Activated T-cell treated with anti-CD3 and anti-CD28 coated beads, Interleukin-2, amount 50 U/mL, for 72 hours (primary cell): ENCODE measurements at places on chromosomes 4 and X. TPM values are rescaled to one million over a fixed set of nuclear protein-coding genes. Genes with fewer than 3 reads are reported as not detected.
A peak's percentile ranks its signal among the peaks of the same experiment; 100 is the strongest.

- DNase-seq: no peak
- no peaks in the 10 kb centered on the region for H3K4me1 ChIP-seq
- H3K36me3 ChIP-seq: no peaks in the 10 kb centered on the region
Measured at GRCh38 chr4:161238033-161238432, 925.8 kb downstream of the FSTL5 start.

DNA sequence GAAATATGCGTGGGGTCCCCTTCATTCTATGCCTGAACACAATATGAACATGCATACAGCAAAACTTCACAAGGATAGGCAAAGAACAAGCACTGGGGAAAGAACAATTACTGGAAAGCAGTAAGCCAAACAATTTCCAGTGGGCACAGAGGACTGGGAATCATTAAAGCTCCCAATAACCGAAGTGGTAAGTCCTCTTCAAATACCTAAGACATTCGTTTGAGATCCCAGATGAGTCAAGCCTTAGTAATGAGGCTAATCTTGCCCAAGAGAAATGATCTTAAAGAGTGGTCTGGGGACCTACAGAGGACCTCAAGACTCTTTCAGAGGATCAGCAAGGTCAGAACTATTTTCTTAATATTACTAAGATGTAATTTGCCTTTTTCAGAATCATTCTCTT is 28.6 kb downstream of the ANAPC10 start:
- peaks cover 13% of the 10 kb centered on the region for H3K4me1 ChIP-seq
- H3K4me3 ChIP-seq: no peak overlapping the region
- DNase-seq: no peak
- no peak overlapping the region for H3K27ac ChIP-seq
- no peaks in the 10 kb centered on the region for H3K36me3 ChIP-seq
- no peaks in the 10 kb centered on the region for H3K27me3 ChIP-seq

GRCh38 chr4:16196482-16197393 is 29.5 kb downstream of the TAPT1 start:
- peak overlapping the region; percentile 26 for H3K27ac ChIP-seq
- no peak for DNase-seq
- H3K27me3 ChIP-seq: no peaks in the 10 kb centered on the region
- peaks cover 39% of the 10 kb centered on the region for H3K4me1 ChIP-seq
- H3K36me3 ChIP-seq: peaks cover 4% of the 10 kb centered on the region
- H3K4me3 ChIP-seq: peak overlapping the region; percentile 50

GRCh38 chrX:13142891-13143290 is 98.5 kb upstream of the FAM9C start:
- H3K4me3 ChIP-seq: no peak overlapping the region
- peaks cover 6% of the 10 kb centered on the region for H3K27me3 ChIP-seq
- H3K36me3 ChIP-seq: peaks cover 13% of the 10 kb centered on the region
- H3K27ac ChIP-seq: no peak overlapping the region
- H3K4me1 ChIP-seq: peaks cover 4% of the 10 kb centered on the region
- no peak for DNase-seq

- no peak overlapping the region for H3K4me3 ChIP-seq
- H3K27me3 ChIP-seq: peaks cover 25% of the 10 kb centered on the region
- peaks cover 19% of the 10 kb centered on the region for H3K4me1 ChIP-seq
- H3K27ac ChIP-seq: no peak overlapping the region
Measured at GRCh38 chr4:72564184-72564583, 4.8 kb downstream of the ADAMTS3 start.

- no peak for DNase-seq
- peak overlapping the region; percentile 72 for H3K4me3 ChIP-seq
- H3K27me3 ChIP-seq: peaks cover 54% of the 10 kb centered on the region
- H3K27ac ChIP-seq: peak overlapping the region; percentile 63
- no peaks in the 10 kb centered on the region for H3K4me1 ChIP-seq
- peaks cover 3% of the 10 kb centered on the region for H3K36me3 ChIP-seq
Measured at GRCh38 chrX:132677233-132677716, 188.4 kb upstream of the MBNL3 start.

DNA sequence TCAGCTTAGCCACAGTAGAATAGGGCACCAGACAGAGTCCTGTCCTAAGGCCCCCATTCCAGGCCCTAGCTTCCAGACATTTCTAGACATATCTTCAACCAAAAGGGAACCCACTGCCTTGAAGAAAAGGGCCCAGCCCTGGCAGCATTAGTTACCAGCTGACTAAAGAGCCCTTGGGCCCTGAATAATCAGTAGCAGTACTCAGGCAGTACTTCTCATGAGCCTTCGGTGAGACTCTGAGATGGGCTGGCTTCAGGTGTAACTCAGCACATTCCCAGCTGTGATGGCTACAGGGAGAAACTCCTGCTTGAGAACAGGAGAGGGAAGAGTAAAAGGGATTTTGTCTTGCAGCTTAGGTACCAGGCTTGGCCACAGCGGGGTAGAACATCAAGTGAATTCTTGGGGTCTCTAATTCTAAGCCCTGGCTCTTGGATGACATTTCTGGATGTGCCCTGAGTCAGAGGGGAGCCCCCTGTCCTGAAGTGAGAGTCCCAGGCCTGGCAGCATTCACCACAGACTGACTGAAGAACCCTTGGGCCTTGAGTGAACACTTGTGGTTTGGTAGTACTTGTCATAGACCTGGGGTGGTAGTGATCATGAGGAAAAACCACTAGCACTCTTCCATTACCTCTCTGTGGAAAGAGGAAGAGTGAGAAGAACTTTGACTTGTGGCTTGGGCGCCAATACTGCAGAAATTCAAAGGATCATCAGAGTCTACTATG is 170.1 kb downstream of the ATP10D start:
- H3K27ac ChIP-seq: no peak overlapping the region
- DNase-seq: no peak
- H3K27me3 ChIP-seq: peaks cover 3% of the 10 kb centered on the region
- H3K4me3 ChIP-seq: no peak overlapping the region
- no peaks in the 10 kb centered on the region for H3K36me3 ChIP-seq

DNA sequence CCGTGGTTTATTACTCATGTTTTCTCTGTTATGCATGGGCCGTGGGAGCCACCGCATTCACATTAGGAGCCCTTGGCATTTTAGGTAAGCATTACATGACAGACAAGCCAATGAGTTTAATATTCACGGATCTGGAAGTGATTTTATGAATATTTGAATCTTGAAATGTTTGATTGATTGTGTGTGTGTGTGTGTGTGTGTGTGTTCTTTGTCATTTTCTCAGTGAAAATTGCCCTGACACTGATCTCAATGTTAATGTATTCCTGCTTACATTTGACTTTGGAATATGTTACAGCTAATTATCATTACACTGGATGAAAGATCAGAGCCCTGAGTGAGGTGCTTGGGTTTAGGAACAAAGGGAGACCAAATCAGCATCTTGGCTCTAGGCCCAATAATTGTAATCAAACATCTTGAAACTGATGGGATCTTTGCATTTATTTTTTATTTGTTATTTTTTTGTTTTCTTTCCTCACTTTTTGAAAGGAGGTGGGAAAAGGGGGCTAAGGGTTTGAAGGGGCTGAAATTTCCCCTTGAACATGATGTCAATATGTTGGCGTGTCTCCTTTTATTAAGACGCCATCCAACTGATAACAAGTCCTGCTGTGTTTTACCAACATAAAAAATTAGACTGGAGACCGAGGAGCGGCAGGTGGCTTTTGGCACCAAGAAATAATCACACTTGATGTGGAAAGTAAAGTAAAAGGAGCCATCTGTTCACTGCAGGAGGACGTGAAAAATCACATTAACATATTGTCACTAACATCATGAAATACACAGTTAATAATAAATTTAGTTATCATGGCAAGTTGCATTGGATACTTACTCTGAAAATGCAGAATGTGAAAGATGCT is 5.2 kb upstream of the GK2 start:
- H3K36me3 ChIP-seq: no peaks in the 10 kb centered on the region
- H3K4me1 ChIP-seq: no peaks in the 10 kb centered on the region
- no peak overlapping the region for H3K4me3 ChIP-seq
- no peak for DNase-seq

DNA sequence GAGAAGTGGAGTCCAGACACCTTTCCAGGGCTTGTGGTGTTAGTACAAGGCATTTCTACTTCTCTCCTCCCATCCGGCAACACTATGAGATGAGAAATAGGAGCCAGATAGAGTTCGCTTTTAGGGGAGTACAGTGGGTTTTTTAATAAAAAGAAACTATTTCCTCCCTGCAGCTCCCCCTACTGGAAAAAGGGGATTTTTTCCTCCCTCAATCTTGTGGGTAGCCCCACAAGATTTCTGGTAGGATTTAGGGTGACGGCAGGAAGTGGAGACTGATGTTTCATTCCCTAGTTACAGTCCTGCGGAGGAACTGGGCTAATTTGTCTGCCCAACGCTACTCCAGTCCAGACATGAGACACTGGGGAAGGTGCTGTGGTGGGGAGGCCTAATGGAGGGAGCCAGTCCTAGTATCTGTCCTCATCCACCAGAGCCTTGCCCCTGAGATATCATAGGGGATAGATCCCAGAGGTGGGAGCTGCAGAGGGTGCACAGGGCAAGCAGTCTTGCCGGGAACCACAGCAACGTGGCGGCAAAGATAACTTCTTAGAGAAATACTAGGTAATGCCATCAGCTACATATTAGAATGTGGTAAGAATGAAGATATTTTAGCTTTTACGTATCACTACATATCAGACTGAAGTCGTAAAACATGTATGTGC is 45.5 kb upstream of the PRKG2 start:
- H3K36me3 ChIP-seq: no peaks in the 10 kb centered on the region
- no peaks in the 10 kb centered on the region for H3K4me1 ChIP-seq
- H3K27me3 ChIP-seq: no peaks in the 10 kb centered on the region
- DNase-seq: no peak

DNA sequence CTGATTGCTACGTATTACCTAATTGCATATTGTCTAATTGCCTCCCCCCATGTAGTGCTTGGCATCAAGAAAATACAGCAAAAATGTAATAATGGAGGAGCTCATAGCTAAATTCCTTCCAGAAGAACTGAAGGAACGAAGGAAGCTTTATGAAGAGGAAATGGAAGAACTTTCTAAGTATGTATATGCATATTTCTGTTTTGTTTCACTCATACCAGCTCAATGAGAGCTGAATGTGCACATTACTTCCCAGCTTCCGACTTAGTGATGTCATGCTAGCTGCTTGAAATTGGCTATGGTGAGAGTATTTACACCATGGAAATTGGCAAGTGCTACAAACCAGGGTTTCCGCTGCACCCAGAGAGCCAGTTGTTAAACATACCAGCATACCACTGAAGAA is 34.7 kb downstream of the LONRF3 start:
- DNase-seq: no peak
- peaks cover 28% of the 10 kb centered on the region for H3K27me3 ChIP-seq
- no peaks in the 10 kb centered on the region for H3K4me1 ChIP-seq
- H3K4me3 ChIP-seq: no peak overlapping the region
- H3K36me3 ChIP-seq: no peaks in the 10 kb centered on the region

- peaks cover 82% of the 10 kb centered on the region for H3K27me3 ChIP-seq
- H3K36me3 ChIP-seq: peaks cover 4% of the 10 kb centered on the region
- no peak overlapping the region for H3K27ac ChIP-seq
- H3K4me1 ChIP-seq: peaks cover 7% of the 10 kb centered on the region
Measured at GRCh38 chr4:94759767-94760211, 2.0 kb downstream of the BMPR1B start.

DNA sequence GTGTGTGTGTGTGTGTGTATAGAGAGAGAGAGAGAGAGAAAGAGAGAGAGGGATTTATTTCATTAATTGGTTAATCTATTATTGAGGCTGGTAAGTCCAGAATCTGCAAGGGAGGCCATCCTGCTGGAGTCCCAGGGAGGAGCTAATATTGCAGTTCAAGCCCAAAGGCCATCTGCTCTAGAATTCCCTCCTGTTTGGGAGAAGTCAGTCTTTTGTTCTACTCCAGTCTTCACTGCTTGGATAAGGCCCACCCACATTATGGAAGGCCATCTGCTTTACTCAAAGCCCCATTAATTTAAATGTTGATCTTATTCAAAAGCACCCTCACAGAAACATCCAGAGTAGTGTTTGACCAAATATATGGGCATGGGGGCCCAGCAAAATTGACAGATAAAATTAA is 317.5 kb upstream of the RASGEF1B start:
- H3K36me3 ChIP-seq: no peaks in the 10 kb centered on the region
- no peaks in the 10 kb centered on the region for H3K27me3 ChIP-seq
- peaks cover 22% of the 10 kb centered on the region for H3K4me1 ChIP-seq
- no peak for DNase-seq

- H3K27me3 ChIP-seq: no peaks in the 10 kb centered on the region
- H3K36me3 ChIP-seq: no peaks in the 10 kb centered on the region
- H3K27ac ChIP-seq: no peak overlapping the region
- no peaks in the 10 kb centered on the region for H3K4me1 ChIP-seq
Measured at GRCh38 chr4:7146059-7146785, 46.1 kb upstream of the SORCS2 start.

GRCh38 chr4:159069922-159070321 is 33.0 kb upstream of the RAPGEF2 start:
- peaks cover 11% of the 10 kb centered on the region for H3K4me1 ChIP-seq
- no peak overlapping the region for H3K4me3 ChIP-seq
- no peak for DNase-seq
- H3K27ac ChIP-seq: no peak overlapping the region
- H3K36me3 ChIP-seq: no peaks in the 10 kb centered on the region

DNA sequence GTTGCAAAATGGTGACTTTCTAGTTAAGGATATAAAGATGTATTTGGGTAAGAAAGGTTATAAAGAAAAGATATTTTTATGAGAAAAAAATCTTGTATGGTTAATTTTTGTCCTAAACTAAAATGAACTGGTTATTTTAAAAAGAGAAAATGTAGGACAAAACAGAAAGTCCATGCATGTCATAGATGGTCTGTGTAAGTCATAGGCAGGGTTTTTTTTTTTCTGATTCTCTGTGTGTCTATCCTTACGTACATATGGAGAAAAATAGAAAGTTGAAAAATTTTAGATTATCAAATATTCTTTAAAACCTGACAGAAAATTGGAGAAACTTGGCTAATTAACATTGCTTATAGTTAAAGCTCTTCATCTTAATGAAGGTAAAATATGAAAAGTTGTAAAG is 493.4 kb downstream of the IQCM start:
- no peaks in the 10 kb centered on the region for H3K4me1 ChIP-seq
- H3K36me3 ChIP-seq: peaks cover 3% of the 10 kb centered on the region
- H3K4me3 ChIP-seq: no peak overlapping the region

- H3K4me1 ChIP-seq: peaks cover 27% of the 10 kb centered on the region
- H3K36me3 ChIP-seq: peaks cover 5% of the 10 kb centered on the region
- H3K27ac ChIP-seq: no peak overlapping the region
Measured at GRCh38 chr4:148445071-148445859, 3.1 kb upstream of the NR3C2 start.

GRCh38 chr4:25861951-25862410 is 807 bp downstream of the SEL1L3 start:
- H3K36me3 ChIP-seq: peaks cover 4% of the 10 kb centered on the region
- H3K4me3 ChIP-seq: peak overlapping the region; percentile 96
- peak; percentile 48 for DNase-seq
- H3K27ac ChIP-seq: peak overlapping the region; percentile 98

PRMT9 gene
- total RNA-seq: 9.0 TPM

STK32B gene
- total RNA-seq: not detected

ZNF674 gene
- total RNA-seq: 3.7 TPM

FRG2 gene
- total RNA-seq: not detected

SLIT2 gene
- not detected for total RNA-seq

GPR50 gene
- total RNA-seq: not detected
